ENCODE measurements at places on chromosomes 13 and 19. TPM values are rescaled to one million over a fixed set of nuclear protein-coding genes. Genes with fewer than 3 reads are reported as not detected.

Gene URAD
- not detected for total RNA-seq

Gene ALOX5AP
- not detected for total RNA-seq

Gene TTC9B
- total RNA-seq: not detected

Gene IGSF23
- total RNA-seq: 0.38 TPM

Gene UBE2L5
- not detected for total RNA-seq

Gene ZBTB32
- total RNA-seq: not detected

Gene LAIR1
- not detected for total RNA-seq

Gene KLF1
- total RNA-seq: 0.06 TPM

Gene ZNF229
- 9.1 TPM for total RNA-seq

Gene LRRC25
- not detected for total RNA-seq

Gene RXFP2
- total RNA-seq: not detected

Gene RASGRP4
- not detected for total RNA-seq

Gene ZNF569
- total RNA-seq: 3.7 TPM

Gene KCNJ14
- under 0.01 TPM for total RNA-seq

Gene TRAPPC5
- 52.0 TPM for total RNA-seq

Gene IRGC
- not detected for total RNA-seq

Gene OR1I1
- not detected for total RNA-seq

Gene NRTN
- 0.25 TPM for total RNA-seq

Gene CEACAM3
- not detected for total RNA-seq

Gene ZNF730
- 2.0 TPM for total RNA-seq

Gene ZNF99
- not detected for total RNA-seq

Gene RASIP1
- 78.2 TPM for total RNA-seq

Measured in bladder microvascular endothelial cell (primary cell).